Left lung (tissue), 14 donors: ENCODE measurements at places on chromosomes 12 and 14. TPM values are rescaled to one million over a fixed set of nuclear protein-coding genes. Genes with fewer than 3 reads are reported as not detected.

The CCND2 gene
- 101 TPM for total RNA-seq

The RPS6KL1 gene
- 6.7 TPM for total RNA-seq

The CD27 gene
- total RNA-seq, result 1.4 TPM

The SIX1 gene
- total RNA-seq, result 1.3 TPM

The ACVRL1 gene
- total RNA-seq, result 173 TPM

The NINJ2 gene
- 18.0 TPM for total RNA-seq

The GSC gene
- not detected for total RNA-seq

DNA sequence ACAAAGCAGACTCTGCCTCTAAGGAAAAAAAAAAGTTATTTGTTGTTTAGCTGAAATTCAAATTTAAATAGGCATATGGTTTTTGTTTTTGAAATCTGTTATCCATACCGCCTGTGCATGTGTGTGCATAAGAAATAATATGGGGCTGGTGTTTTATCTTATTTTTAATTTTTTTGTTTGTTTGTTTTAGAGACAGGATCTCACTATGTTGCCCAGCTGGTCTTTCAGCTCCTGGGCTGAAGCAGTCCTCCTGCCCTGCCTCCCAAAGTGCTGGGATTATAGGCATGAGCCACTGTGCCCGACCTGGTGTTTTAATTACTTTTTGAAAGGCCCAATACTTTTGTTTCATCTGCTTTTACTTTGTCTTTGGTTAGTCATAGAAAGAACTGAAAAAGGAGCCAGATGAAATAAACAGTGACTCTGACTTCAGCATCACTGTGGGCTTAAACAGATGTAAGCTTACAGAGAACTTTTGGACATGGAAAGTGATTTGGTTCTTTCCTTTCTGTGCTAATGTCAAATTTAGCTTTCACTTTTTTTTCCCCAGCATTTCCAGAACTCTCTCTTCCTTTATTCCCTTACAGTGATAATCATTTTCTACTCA, 37.2 kb downstream of the SUPT16H start:
- peaks cover 12% of the 10 kb centered on the region for H3K36me3 ChIP-seq
- no peaks in the 10 kb centered on the region for H3K27me3 ChIP-seq

- no peak for DNase-seq
- no peak overlapping the region for H3K4me3 ChIP-seq
- H3K36me3 ChIP-seq, result no peaks in the 10 kb centered on the region
- H3K27me3 ChIP-seq, result no peaks in the 10 kb centered on the region
- H3K4me1 ChIP-seq, result no peaks in the 10 kb centered on the region
Observed at GRCh38 chr14:32623300-32624093, 294.4 kb downstream of the AKAP6 start.

GRCh38 chr14:37870632-37871346, 275.4 kb downstream of the TTC6 start:
- no peaks in the 10 kb centered on the region for H3K27me3 ChIP-seq
- H3K27ac ChIP-seq, result no peak overlapping the region
- H3K36me3 ChIP-seq, result no peaks in the 10 kb centered on the region
- no peak overlapping the region for H3K4me3 ChIP-seq
- no peak for DNase-seq

DNA sequence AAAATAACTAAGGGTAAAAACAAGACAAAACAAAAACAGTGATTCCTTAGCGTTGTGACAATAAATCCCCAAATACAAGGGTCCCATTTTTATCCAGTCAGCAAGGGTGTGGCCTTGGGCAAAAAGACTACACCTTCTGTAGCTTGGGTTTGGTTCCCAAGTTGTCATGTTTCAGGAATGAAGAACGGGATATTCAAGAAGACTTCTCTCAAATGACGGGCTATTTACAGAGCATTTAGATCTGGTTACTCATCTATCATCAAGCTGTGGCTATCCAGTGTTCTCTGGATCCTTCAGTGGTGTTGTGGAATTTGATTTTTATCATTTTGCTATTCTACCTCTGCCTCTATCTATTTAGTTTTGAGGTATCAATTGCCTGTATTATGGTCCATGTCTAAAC, 219.7 kb downstream of the SLC25A21 start:
- H3K4me3 ChIP-seq, result no peak overlapping the region
- no peak overlapping the region for H3K27ac ChIP-seq
- DNase-seq, result no peak
- no peaks in the 10 kb centered on the region for H3K27me3 ChIP-seq

DNA sequence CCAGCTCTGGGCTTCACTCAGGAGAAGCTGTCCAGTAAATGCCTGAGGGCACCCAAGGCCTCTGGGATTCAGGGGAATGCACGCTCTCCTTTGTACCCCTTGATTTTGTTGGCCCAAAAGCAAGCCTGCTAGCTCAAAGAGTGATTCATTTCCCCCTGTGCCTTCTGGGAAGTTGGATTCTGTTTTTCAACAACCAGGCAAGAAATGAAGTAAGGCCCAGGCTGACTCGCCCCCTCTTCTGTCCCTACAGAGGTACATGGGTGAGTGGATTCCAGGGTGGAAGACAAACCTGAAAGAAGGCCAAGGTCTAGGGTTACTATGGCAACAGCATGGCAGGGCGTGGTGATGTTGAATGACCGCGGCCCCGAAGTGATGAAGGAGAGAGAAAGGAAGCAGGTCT, 9.3 kb upstream of the SERPINA5 start:
- no peak overlapping the region for H3K27ac ChIP-seq
- no peak overlapping the region for H3K4me3 ChIP-seq
- no peaks in the 10 kb centered on the region for H3K36me3 ChIP-seq
- H3K4me1 ChIP-seq, result no peaks in the 10 kb centered on the region

GRCh38 chr12:111173836-111174235, 195.1 kb downstream of the PHETA1 start:
- H3K36me3 ChIP-seq, result no peaks in the 10 kb centered on the region
- no peak for DNase-seq

GRCh38 chr12:80596509-80596908, 110.9 kb upstream of the MYF6 start:
- H3K4me3 ChIP-seq, result no peak overlapping the region
- no peaks in the 10 kb centered on the region for H3K4me1 ChIP-seq

- no peak for DNase-seq
- H3K27ac ChIP-seq, result no peak overlapping the region
- H3K27me3 ChIP-seq, result no peaks in the 10 kb centered on the region
- H3K4me1 ChIP-seq, result no peaks in the 10 kb centered on the region
- no peak overlapping the region for H3K4me3 ChIP-seq
Observed at GRCh38 chr12:13117029-13117428, 13.6 kb upstream of the GSG1 start.

GRCh38 chr14:39212693-39213092, 21.0 kb upstream of the MIA2 start:
- no peak overlapping the region for H3K27ac ChIP-seq
- H3K4me1 ChIP-seq, result no peaks in the 10 kb centered on the region
- no peaks in the 10 kb centered on the region for H3K36me3 ChIP-seq
- H3K27me3 ChIP-seq, result no peaks in the 10 kb centered on the region
- H3K4me3 ChIP-seq, result no peak overlapping the region

- peak within 1 kb of the TSS; percentile 54 for H3K27ac ChIP-seq
- peak; percentile 43 for DNase-seq
- H3K27me3 ChIP-seq, result peaks cover 36% of the 10 kb centered on the region
- peak within 1 kb of the TSS; percentile 60 for H3K4me3 ChIP-seq
- no peaks in the 10 kb centered on the region for H3K36me3 ChIP-seq
- H3K4me1 ChIP-seq, result peaks cover 56% of the 10 kb centered on the region
Observed at GRCh38 chr12:110688446-110689280, at the start of gene HVCN1. HVCN1 (minus strand) TSS chr12:110689115; CDS start chr12:110683245, 5,870 bp downstream.

GRCh38 chr12:130709971-130710732, 5.9 kb downstream of the RIMBP2 start:
- H3K27ac ChIP-seq, result no peak overlapping the region
- no peaks in the 10 kb centered on the region for H3K36me3 ChIP-seq
- no peaks in the 10 kb centered on the region for H3K4me1 ChIP-seq

DNA sequence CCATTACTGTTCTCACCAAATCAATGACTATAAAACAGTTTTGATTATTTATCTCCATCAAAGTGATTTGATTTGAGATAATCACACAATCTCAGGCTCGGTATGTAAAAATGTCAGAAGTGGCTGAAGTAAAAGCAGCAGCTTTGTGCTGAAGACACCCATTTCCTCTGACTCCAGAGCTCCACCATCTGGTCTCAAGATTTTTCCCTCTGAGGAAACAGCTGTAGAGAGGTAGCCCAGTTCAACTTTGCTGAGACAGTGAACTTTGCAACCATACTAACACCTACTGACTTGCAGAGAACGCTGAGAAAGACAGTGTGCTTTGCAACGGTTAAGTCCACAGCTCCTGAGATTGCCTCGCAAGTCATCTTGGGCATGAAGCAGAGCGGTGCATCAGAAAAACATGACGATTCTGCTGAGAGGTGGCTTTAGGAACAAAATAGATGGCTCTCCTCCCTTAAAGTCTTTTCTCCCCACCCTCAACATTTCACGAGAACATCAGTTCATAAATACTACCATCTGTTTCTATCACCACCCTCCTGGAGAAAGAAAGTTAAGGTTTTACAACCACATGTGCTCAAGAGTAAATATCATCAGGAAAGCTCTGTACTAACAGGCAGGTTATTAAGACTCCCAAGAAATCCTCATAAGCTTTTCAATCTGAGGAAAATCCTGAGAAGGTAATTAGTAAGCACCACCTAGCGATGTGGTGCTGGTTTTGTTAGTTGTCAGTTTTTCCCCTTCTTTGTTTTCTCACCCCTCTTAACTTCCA, 34.8 kb downstream of the HIGD1C start:
- peaks cover 25% of the 10 kb centered on the region for H3K4me1 ChIP-seq
- DNase-seq, result peak; percentile 77
- H3K27ac ChIP-seq, result no peak overlapping the region
- peaks cover 8% of the 10 kb centered on the region for H3K36me3 ChIP-seq

DNA sequence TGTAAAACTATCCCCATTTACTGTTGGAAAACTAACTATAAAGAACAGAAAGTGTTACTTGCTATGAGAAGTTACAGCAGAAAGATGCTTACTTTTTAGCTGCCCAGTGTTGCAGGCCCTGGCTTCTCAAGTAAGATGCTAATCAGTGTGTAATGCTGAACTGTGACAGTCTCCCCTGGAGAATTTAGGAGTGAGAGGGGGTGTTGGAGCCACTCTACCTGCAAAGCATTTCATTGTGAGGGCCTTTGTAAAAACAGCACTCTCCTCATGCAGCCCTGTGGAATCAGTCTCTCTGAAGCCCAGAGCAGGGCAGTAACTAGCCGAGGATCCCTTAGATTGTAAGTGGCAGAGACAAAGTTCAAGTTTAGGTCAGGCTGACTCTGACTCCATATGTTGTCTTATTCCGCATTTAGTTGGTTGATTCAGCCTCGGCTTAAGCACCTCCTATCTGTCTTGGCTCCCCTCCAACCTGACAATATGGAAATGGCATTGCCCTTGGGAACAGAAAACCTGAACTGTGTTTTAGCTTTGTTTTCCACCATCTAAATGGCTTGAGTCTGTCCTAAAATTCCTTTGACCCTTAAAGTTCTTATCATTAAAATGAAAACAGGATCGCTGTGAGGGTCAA, 141.3 kb downstream of the PRKCH start:
- DNase-seq, result no peak
- H3K4me3 ChIP-seq, result no peak overlapping the region
- H3K36me3 ChIP-seq, result peaks cover 14% of the 10 kb centered on the region
- no peaks in the 10 kb centered on the region for H3K4me1 ChIP-seq
- no peaks in the 10 kb centered on the region for H3K27me3 ChIP-seq

GRCh38 chr12:12908252-12908651, 16.9 kb downstream of the GPRC5A start:
- H3K4me3 ChIP-seq, result no peak overlapping the region
- no peak overlapping the region for H3K27ac ChIP-seq
- no peak for DNase-seq
- H3K27me3 ChIP-seq, result no peaks in the 10 kb centered on the region
- no peaks in the 10 kb centered on the region for H3K36me3 ChIP-seq

GRCh38 chr14:52856139-52856538, 64.7 kb upstream of the GNPNAT1 start:
- DNase-seq, result no peak
- no peaks in the 10 kb centered on the region for H3K4me1 ChIP-seq
- no peak overlapping the region for H3K27ac ChIP-seq
- no peaks in the 10 kb centered on the region for H3K27me3 ChIP-seq
- no peak overlapping the region for H3K4me3 ChIP-seq
- no peaks in the 10 kb centered on the region for H3K36me3 ChIP-seq

DNA sequence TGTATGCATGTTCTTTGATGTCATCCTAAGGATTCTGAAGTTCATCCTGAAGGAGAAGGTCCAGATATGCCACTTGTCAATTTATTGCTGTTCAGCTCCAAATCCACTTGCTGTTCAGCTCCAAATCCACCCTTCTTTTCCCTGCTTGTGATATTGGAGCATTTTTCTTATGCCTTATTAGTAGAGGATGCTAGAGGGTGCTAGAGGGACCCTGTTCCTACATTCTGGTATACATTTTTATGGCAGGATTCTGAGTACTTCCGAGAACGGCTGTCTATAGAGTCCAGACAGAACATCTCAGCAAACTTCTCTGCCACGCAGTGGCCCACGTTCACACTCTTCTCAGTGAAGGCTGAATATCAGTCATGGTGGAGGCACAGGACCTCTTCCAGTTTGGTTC, 406.7 kb downstream of the NOVA1 start:
- no peaks in the 10 kb centered on the region for H3K36me3 ChIP-seq
- H3K27me3 ChIP-seq, result no peaks in the 10 kb centered on the region
- H3K4me3 ChIP-seq, result no peak overlapping the region
- no peaks in the 10 kb centered on the region for H3K4me1 ChIP-seq

DNA sequence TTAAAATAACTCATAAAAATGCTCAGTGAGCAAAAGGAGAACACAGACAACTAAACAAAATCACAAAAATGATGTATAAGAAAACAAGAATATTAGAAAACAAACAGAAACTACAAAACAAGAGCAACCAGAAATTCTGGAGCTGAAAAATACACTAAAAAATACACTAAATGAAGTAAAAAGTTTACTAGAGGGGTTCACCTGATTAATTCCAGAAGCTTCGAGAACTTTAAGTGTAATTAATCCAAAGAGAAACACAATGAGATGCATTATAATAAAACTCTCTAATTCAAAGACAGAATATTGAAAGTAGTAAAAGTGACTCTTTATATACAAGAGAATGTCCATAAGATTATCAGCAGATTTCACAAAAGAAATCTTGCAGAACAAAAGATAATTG, 558.4 kb downstream of the CCER1 start:
- H3K27ac ChIP-seq, result no peak overlapping the region
- H3K4me3 ChIP-seq, result no peak overlapping the region
- H3K27me3 ChIP-seq, result no peaks in the 10 kb centered on the region
- no peaks in the 10 kb centered on the region for H3K36me3 ChIP-seq

DNA sequence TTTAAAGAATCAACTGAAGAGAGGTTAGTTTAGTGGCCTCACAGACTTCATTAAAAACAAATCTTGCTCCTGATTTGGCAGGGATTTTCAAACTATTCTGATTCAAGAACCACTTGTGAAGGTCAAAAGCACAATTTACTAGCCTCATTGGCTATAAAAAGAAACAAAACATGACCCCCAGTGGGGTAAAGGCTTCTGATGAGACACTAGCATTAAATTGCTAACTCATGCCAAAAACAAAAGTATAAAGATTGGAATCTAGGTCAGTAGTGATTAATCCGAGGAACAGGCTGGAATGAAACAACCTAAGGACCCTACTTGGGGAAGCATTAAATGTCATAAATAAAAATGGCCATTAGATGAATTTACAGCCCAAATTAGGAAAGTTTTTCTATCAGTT, 312.3 kb downstream of the PAWR start:
- DNase-seq, result no peak
- H3K27ac ChIP-seq, result no peak overlapping the region
- no peaks in the 10 kb centered on the region for H3K4me1 ChIP-seq
- no peaks in the 10 kb centered on the region for H3K36me3 ChIP-seq
- H3K27me3 ChIP-seq, result no peaks in the 10 kb centered on the region
